ENCODE measurements at places on chromosomes 2 and 18.

DNA sequence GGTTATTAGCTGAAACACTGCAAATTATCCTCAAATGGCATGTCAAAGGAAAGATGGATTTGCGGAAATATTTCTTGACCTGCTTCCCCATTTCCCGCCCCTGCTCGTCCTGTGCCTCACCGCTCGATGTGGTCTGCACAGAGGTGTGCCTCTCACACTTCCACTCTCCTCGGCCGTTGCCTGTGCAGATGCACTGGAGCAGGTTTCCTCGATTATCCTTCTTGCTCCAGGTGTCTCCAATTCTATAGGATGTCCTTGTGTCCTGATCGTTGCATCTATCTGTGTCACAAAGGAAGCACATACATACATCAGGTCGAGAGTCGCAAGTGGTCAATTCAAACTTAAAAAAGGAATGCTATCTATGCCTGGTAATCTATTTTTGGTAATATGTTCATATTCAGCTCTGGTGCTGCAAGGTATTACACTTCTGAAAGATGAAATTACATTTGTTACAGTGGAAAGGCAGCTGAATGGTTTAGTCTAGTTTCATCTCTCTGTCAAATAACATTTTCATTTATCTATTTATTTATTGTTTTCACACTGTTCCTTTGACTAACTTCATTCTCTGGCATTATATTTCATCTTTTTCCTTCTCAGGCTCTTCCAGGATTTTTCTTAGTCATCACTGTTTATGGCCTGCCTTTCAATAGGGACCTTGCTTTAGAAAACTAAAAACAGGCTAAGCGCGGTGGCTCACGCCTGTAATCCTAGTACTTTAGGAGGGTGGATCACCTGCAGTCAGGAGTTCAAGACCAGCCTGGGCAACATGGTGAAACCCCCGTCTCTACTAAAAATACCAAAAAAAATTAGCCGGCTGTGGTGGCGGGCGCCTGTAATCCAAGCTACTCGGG is 7.6 kb downstream of the FN1 start:
- no peak for DNase-seq

DNA sequence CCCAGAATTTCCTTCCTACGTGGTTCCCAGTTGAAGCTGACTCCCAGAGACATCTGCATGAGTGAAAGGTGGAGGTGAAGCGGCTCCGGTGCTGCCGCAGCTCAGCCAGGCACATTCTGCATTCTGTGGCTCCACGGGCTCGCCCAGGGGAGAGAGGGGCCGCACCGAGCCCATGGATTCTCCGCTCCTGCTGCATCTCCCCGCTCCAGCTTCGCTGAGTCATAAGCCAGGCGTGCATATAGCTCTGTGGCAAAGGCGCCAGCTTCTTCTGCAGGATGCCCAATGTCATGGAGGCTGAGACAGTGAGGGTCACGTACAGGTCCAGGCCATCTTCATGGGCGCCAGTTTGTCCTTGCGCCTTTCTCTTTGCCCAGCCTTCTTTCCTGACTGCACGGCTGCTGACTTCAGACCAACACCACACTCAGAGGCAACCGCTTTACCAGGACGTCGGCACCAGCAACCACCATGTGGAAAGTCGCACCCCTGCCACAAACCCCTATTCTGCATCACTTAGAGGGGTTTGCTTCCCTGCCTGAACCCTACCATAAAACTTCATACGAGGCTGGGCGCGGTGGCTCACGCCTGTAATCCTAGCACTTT is 215.7 kb downstream of the MGAT5 start:
- no peak for DNase-seq

- no peak for DNase-seq
Observed at GRCh38 chr18:76678248-76678647, 144.1 kb upstream of the ZNF236 start.

DNA sequence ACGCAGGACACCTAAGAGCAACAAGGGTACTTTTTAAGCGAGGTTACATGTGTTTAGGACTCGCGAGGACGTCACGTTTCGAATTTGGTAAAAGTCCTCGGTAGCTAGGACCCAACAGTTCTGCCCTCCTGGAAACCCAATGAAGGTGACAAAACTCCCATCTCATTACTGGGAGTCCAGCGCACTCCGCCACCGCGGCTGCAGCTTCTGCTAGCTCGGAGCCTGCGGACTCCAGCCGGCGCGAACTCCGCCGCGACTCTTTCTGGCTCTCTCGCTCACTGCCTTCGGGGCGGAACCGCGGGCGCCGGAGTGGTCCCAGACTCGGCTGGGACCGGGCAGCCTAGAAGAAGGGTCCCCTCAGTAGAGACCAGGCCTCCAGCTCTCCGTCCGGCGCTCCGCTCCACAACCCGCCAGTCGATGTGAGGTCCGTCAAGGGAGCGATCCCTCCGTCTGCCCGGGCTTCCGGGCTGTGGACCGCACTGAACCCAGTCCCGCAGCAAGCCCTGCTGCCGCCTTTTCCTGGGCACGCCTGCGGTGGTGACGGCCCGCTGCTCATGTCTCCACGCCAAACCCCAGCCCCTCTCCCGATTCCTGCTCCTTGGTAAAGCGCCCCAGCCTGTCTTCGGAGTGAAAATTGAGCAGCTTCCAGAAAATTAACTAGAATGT is 3.0 kb upstream of the OSR1 start:
- DNase-seq: no peak

GRCh38 chr2:183037074-183037552 is 1.1 kb downstream of the NCKAP1 start:
- no peak for DNase-seq

- DNase-seq: no peak
Observed at GRCh38 chr2:146853741-146854444, 990.9 kb upstream of the ACVR2A start.

DNA sequence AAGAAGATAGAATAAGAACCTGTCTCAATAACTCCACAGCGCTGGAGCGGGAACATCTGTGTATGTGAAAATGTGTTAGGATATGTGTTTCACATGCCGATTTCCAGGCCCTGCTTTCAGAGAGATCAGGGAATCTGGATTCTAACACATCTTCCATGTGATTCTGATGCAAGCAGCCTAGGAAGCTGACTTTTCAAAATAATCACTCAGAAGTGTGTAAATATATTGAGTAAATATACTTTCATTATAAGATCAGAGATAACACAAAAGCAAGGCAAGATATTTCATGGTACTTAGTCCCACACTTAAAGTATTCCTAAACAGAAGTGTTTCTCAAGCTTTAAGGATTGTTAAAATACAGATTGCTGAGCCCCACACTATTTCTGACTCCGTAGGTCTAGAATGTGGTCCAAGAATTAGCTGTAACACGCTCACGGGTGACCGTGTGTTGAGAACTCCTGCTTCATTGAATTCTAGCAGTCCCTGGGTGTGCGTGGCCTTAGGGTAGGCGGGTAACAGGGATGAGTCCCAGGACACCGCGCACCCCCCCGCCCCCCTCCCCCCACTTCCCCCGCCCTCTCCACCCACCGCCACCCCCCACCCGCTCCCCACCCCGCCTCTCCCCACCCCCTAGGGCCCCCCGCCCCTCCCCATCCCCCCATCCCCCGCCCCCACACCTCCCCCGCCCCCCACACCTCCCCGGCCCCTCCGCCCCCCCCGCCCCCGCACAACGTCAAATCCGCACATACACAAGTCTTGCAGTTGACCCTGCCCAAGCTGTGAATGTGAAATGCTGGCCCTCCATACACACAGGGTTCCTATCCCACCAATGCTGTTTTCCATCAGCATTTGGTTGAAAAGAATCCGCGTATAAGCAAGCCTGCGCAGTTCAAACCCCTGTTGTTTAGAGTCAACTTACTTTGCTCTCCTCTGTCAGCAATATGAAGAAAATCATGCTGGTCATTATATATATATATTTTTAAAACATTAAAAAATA is 94.2 kb upstream of the SLC39A10 start:
- DNase-seq: no peak

DNA sequence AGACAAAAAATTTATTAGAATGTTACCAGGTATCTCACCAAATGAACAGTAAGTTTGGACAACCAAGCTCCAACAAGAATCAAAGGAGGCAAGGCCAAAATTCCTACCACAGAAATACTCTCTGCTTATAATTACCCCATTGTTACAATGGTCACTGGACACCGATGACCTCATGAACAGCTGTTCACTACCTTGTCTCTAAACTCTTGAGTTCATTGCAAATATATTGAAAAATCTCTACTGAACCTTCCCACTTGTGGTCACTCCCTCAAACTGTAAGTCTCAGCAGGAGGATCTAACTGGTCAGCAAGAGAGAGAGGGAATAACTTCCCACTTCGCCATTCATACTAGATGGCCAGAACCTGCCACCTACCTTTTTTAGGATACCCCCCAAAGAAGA is 50.0 kb downstream of the ERBB4 start:
- DNase-seq: no peak

GRCh38 chr2:140247451-140248195 is 1467.4 kb upstream of the NXPH2 start:
- DNase-seq: no peak

DNA sequence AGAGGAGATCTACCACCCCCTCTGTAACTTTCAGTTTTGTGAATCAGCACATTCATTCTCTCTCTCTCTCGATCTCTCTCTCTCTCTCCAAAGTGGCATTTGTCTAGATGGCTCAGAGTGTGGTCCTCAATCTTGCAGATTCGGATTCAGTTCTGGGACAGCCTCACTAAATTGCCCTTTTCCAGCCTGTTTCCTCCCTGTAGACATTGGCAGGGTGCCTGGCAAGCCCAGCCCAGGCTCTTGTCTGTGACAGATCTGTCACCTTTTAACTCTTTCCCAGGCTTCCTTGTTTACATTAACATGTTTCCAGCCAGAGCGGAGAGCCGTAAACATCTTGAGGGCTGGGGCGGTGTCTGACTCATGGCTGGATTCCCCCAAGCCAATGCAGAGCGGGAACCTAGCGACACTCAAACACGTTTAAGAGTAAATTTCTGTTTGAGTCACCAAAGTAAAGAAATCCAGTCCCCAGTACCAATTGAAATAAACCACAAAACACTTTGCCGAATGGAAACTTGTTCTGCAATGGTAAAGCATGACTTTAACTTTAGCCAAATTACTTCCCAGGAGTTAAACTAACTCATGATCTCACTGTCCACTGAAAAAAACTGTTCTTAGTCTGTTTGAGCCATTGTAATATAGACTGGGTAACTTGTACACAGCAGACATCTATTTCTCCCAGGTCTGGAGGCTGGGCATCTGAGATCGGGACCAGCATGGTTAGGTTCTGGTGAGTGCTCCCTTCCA is 6.6 kb upstream of the CYP27C1 start:
- no peak for DNase-seq

DNA sequence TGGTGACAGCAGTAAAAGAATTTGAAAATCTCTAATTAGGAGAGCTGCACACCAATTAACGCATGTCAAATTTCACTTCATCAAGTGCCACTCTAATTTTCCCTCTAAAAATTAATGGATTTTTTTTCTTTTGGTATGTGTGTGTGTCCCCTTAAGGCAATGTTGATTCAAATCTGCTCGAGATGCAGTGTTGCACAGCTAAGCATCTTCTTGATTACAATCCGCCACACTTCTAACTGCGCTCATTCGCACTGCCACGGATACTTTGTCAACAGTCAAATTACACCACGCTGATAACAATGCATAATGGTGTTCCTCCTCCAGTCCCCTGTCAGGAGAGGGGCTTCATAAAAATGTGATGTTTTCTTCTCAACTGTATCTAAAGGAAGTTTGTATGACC is 261.4 kb downstream of the MEIS1 start:
- no peak for DNase-seq

- no peak for DNase-seq
Observed at GRCh38 chr2:80517316-80517715, 212.8 kb upstream of the LRRTM1 start.

GRCh38 chr2:10009271-10009810 is 34.0 kb upstream of the KLF11 start:
- no peak for DNase-seq

- DNase-seq: no peak
Observed at GRCh38 chr2:232647261-232647660, 13.9 kb downstream of the EFHD1 start.

DNA sequence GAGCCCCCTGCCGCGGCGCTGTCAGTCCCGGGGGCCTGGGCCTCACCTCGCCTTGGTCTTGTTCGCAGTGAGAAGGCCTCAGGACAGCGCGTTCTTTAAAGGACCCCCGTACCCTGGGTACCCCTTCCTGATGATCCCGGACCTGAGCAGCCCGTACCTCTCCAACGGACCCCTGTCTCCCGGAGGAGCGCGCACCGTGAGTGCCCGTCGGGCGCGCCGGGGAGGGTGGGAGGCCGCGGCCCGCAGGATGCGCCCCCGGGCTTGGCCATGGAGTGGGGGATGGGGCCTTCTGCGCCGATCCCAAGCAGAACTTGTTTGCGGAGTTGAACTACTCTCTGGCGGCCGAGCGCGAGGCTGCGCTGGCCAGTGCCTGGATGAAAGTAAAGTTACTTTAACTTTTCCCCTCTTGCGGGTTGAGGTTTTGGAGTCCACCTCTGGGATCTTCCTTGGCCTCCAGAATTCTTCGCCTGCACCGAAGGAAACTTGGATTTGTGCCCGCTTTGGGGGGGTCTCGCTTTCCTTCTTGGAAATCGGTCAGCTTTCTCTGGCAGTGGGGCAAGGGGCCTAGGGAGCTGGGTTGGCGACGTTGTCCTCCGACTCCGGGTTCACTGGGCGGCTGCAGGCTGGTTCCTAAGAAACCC is 1.2 kb downstream of the TCF7L1 start:
- no peak for DNase-seq
